ENCODE measurements at places on chromosomes 2 and 18.

DNA sequence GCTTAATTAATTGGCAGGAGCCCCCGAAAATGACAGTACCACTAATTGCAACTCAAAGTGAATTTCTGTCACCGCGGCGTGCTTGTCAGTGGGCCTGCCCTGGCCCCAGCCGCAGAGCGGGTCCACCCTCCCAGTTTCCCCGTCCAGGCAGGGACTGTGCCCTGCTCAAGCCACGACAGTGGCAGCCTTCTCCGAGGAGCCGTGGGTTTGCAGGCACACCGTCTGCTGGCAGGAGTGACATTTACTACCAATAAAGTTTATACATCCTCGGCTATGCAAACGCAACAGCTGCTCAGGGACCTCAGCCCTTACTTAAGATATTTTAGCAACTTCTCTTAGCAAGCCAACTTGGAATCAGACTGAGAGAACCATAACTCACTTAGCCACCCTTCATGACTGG is 112.7 kb downstream of the GBX2 start:
- no peak for DNase-seq

DNA sequence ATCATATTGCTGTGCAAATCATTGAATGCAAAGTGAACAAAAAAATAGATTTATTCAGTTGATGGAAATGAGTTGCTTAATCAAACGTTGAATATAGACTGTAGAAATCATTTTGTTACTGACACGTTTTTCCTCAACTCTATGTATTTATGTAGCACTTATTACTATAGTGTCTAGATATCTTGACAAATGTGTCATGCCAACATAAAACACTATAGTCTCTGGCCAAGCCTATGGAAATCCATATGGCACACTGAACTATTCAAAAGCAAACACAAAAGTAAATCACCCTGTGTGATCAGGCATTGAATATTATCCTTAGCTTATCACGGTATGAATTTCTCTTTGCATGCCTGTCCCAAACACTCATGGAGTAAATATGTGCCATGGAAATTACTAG is 131.3 kb downstream of the ZNF804A start:
- no peak for DNase-seq

DNA sequence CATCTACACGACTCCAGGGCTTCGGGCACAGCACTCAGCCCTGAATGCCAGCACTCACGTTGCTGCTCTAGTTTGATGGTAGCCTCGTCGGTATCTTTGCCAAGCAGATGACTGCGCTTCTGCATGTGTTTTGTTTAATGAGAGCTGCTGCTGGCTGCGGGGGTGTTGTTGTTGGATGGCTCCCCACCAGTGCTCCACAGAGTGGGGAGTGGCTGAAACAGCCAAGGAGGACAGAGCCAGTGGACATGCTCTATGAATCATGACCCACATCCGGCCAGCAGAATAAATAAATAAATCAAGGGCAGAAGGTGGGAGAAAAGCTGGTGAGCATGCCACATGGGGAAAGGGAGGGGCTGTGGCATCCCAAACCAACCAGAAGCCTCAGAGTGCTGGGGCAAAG is 131.2 kb upstream of the SOX11 start:
- no peak for DNase-seq

DNA sequence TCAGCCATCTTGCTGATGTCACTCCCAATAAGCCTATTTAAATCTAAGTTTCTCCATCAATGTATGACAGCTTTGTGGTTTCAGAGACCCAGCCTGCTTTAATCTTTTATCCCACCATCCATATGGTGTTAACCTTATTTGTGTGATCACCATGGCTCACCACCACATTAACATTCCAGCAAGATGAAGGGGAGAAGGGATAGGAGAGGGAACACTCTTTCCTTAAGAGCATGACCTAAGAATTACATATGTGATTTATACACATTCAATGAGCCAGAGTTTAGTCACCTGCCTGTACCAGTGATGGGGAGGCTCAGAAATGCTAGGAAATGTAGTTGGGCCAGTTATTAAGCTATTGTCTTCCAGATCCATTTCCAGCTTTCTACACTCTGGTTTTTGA is 44.5 kb upstream of the CHN1 start:
- no peak for DNase-seq

DNA sequence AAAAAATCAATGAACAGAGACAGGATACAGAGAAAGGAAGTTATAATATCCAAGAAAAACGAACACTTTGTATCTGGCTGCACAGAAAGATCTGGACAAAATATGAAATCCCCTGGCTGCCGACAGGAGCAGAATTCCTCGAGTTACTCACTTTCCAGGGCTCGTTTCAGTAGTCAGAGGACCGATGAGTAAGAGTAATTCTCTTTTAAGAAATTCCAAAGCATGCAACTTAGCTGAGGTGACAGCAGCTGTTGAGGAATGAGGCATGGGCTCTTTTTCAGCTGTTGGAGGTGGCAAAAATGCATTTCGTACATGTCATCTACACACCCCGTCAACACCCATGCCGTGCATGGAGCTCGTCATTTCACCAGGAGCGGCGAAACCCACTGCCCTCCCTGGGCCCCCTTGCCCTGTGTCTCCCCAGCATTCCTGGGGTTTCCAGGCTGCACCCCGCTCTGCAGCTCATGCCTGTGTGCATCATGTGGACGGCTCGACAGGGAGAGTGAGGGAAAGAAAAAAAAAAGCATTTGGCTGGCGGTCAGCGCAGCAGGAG is 210.8 kb upstream of the SMIM21 start:
- no peak for DNase-seq

GRCh38 chr2:158966312-158966711 is 2.1 kb upstream of the TANC1 start:
- no peak for DNase-seq

DNA sequence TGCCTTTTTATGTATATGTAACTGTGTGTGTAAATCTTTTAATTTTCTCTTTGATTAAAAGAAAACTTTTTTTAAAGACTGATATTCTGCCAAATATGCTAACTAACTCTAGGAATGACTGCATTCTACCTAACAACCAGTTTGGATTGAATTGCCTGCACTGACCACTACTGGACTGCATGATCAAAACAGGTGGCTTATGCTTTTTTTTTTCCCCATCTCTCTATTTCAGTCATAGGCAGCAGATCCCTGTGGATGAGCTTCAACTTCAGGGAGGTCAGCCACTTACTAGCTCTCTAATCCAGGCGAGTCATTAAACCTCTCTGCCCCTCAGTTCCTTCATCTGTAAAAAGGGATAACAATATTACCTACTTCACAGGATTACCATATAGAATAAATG is 138.6 kb upstream of the SERTAD2 start:
- DNase-seq: no peak

- DNase-seq: no peak
These were observed 214.8 kb downstream of the SP3 start for GRCh38 chr2:173750353-173750801.
